ENCODE measurements at places on chromosomes 1 and 21.

DNA sequence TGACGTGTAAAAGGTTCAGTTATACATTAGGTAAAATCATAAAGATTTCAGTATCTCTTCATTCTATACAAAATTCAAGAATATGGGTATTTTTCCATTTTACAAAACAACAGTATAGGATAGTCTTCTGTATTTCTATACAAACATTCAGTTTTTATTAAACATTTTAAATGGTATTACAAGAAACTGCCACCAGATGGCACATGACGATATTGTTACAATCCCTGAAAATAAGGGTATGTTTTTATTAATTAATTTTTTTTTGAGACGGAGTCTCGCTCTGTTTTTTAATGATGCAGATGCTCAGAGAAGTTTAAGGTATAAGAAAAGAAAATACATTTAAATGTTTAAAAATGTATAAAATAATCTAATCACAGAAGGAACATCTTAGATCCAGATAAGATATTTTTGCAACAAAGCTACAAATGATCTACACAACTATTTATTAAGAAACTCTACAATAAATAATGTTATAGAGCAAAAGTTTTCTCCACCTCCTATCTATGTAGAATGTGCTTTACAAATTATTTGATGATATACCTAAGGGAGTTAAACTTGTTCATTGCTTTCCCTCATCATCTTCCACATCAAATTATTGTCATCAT is 23.5 kb upstream of the RSBN1 start:
- peak; percentile 45 for DNase-seq

GRCh38 chr1:27299385-27300271 is 22.3 kb upstream of the TMEM222 start:
- DNase-seq, result peak; percentile 53

DNA sequence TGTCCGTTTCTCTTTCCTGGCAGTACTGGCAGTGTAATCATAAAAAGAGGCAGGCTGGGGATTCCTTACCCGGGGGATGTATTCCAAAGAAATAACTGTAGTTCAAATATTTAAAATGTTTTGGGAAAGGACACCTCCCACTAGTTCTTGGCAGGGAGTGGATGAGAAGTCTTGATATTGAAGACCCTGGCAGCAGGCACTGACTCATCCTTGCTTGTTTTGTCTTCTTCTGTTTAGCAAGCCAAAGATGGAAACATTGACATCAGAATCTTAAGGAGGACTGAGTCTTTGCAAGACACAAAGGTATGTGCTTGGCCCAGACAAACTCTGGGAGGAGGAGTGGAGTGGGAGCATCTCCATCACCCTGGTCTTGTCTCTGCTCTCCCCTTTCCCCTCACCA is 639 bp downstream of the IL20 start:
- no peak for DNase-seq

GRCh38 chr21:34243562-34243961 is 120.2 kb upstream of the KCNE2 start:
- DNase-seq, result peak; percentile 30

DNA sequence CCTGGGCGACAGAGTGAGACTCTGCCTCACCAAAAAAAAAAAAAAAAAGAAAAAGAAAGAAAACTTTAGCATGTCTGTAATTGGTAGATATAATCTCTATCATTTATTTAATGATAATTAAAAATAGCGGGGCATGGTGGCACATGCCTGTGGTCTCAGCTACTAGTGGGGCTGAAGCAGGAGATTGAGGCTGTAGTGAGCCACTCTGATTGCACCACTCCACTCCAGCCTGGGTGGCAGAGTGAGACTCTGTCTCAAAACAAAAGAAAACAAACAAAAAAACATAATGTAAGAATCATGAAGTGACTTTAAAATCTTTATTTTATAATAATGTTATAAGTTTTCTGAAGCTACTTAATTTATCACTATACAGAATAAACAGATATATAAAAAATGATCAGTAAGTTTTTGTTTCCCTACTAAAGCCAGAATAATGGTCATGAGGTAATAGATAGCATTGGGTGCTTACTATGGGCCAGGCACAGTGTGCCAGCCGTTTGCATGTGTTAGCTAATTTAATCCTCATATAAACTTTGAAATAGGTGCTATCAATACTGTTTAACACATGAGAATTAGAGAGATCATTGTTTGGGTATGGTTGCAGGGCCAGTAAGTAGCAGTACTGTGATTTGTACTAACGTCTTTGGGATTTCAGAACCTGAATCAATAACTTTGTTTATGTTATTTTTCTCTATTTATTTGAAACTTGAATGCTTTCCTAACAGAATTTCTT is 23.8 kb downstream of the CLIC4 start:
- DNase-seq, result no peak

DNA sequence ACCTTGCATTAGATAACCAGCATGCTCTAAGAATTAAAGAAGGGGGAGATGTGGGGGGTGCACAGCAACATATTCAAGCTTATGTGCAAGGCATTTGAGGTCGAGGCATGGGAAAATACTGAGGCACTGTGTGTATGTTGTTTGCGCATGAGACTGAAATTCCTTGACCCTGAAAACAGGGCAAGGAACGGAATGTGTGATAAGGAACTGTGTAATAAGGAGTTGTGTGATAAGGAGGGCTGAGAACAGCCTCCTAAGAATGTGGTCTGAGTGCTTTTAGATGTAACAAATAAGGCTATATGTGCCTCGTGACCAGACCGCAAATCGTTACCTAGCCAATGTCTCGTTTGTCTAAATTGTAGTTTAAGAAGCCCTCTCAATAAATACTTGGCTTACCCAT is 26.5 kb upstream of the ITLN1 start:
- DNase-seq, result no peak

DNA sequence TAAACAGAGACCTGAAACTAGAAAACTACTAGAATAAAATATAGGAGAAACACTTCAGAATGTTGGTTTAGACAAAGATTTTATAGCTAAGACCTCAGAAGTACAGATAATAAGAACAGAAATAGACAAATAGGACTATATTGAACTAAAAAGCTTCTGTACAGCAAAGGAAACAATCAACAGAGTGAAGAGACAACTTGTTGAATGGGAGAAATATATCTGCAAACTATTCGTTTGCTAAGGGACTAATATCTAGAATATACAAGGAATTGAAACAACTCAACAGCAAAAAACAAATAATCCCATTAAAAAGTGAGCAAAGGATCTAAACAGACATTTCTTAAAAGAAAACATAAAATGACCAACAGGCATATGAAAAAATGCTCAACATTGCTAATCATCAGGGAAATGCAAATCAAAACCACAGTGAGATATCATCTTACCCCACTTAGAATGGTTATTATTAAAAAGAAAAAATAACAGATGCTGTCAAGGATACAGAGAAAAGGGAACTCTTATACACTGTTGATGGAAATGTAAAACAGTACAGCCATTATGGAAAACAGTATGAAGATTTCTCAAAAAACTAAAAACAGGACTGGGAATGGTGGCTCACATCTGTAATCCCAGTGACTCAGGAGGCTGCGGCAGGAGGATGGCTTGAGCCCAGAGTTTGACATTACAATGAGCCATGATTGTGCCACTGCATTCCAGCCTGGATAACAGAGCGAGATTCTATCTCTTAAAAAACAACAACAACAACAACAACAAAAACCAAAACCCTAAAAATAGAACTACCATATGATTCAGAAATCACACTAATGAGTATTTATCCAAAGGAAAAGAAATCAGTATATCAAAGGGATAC is 37.3 kb upstream of the ZSWIM5 start:
- no peak for DNase-seq

DNA sequence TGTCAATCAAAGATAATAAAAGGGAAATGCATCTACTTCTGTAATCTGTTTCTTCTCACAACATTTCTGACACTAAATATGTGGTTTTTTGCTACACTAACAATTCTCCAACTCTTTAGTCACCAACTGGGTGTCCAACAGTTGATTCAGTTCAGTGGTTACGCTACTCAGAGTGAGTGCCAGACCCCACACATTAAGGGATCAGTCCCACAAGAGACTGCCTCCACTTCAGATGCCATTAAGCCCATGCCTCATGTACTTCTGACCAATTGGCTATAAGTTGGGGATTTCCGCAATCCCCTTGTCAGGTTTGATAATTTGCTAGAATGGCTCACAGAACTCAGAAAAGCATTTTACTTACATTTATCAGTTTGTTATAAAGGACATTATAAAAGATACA is 28.4 kb downstream of the RNF2 start:
- DNase-seq, result no peak

- no peak for DNase-seq
These were observed 94.7 kb downstream of the CCDC185 start for GRCh38 chr1:223487887-223488259.

DNA sequence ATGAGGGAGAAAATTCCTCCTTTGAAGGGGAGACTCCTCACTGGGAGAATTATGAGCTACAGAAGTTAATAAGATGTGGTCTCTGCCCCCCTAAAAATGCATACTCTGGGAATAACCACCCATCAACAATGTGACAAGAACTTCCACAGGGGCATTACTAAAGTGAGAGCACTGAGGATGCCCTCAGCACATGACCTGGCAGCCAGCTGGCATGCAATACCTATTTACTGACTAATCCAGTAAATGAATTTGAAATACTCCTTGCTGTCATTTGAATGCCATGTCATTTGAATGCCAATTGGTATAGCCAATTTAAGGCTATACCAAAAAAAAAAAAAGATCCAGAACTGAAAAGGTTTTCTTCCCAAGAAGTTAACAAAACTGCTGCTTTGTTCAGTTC is 30.8 kb downstream of the PLPP3 start:
- DNase-seq, result no peak

- no peak for DNase-seq
These were observed 817.9 kb downstream of the PLA2G4A start for GRCh38 chr1:187646536-187647107.

- no peak for DNase-seq
These were observed 4.0 kb upstream of the ZBTB40 start for GRCh38 chr1:22447621-22448111.

DNA sequence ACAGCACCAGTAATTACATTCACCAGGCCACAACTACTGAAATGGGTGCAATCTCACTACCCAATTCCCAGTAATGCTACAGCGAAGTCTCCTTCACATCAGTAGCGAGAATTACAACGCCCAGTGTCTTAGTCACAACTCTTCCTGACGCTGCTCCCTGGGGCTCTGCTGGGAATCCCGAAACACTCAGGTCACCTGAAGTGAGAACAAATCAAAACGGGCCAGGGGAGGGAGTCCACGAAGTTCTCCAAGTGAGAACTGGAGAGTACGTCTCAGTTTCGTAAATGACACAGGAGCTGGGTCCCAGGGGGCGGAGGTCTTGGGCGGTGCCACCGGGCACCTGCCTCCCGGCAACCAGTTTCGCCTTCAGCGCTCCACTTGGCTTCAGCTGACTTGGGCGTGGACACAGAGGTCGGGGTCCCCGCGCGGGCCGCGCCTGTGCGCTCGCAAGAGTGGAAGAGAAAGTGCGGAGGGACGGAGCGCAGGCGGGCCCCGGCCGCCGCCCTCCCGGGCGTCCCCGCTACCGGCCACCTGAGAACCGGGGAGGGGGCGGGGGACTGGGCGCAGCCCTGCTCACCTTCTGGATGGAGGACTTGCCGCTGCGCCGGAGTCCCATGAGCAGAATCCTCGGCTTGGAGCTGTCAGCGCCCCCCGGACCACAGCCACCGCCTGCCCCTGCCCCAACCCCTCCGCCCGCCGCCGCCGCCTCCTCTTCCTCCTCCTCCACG is 575 bp downstream of the RRAGC start:
- peak; percentile 20 for DNase-seq

GRCh38 chr1:175217721-175218531 is 25.4 kb upstream of the KIAA0040 start:
- no peak for DNase-seq

GRCh38 chr1:36961062-36961615 is 73.2 kb downstream of the GRIK3 start:
- no peak for DNase-seq

GRCh38 chr21:36214561-36214960 is 57.9 kb downstream of the DOP1B start:
- DNase-seq, result no peak

GRCh38 chr1:169894424-169895145 is 889 bp upstream of the SCYL3 start:
- DNase-seq, result no peak

DNA sequence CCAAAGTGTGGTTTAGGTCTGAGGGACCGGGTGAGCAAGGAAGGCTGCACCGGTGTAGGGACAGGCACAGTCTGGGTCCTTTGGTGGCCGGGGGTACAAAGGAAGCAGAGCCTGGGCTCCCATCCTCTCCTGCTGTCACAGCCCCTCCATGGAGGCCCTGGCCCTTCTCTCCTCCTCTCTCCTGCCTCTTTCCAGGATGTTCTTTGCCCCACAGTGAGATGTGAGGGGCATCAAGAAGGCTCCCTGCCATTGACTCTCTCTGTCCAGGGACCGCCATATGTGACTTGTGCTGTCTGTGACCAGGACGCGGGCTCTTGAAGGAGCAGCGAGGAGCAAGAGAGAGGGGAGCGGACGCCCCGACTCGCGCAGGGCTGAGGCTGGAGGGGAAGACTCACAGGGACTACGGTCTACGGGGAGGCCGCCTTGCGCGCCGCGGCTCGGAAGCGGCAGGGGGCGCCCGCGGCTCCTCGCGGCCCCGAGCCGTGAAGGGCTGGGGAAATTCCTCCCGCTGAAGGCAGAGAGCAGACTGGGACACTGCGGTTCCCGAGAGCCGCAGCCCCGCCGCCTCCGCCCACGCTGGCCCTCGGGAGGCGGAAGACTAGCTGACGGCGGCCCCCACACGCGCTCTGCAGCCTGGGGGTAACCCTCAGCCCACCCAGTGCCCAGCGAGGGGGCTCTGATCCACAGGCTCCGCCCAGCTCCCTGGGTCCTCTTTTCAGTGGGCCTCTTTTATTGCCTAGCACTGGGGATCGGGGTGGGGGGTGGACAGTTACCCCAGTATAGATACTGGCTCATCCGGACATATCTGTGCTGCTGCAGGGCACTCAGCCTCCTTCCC is 40.8 kb downstream of the MAB21L3 start:
- DNase-seq, result peak; percentile 58

- DNase-seq, result no peak
These were observed 7.9 kb downstream of the LEFTY2 start for GRCh38 chr1:225933072-225933471.

- no peak for DNase-seq
These were observed 22.0 kb downstream of the PARS2 start for GRCh38 chr1:54742282-54742681.

- no peak for DNase-seq
These were observed 217.5 kb downstream of the LRRIQ3 start for GRCh38 chr1:73980324-73981040.

DNA sequence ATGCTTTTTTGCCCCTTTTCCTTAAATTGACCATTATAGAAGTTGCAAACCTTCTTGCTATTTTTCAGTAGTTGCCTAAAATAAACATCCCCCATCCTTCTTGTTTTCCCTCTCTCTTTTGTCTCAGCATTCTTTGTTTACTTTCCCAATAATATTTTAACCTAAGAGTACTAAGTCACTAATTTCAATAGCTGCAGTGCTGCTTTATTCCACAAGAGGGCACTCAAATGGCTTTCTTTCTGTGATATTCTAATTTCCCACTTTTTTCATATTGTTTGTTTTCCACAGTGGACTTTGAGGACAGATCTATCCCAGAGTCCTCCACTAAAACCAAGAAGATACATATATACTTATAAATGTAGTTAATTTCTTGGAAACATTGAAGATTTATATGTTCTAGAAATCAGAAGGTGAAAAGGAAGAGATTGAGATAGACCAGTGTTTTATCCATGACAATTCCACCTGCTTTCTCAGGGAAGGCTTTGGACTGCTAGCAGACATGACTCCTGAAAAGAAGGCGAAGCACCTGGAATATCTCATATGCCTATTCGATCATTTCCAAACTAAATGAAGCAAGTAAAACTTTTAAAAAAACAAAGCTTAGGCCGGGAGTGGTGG is 104.8 kb upstream of the GRIK1 start:
- peak; percentile 27 for DNase-seq

Data from Kasumi-1 (cell line).